CD4-positive, alpha-beta T cell treated with Interleukin-17A for 4 hours (primary cell): ENCODE measurements at places on chromosomes 1 and 21.

- DNase-seq = no peak
Measured at GRCh38 chr1:193868425-193868824, 682.0 kb upstream of the B3GALT2 start.

DNA sequence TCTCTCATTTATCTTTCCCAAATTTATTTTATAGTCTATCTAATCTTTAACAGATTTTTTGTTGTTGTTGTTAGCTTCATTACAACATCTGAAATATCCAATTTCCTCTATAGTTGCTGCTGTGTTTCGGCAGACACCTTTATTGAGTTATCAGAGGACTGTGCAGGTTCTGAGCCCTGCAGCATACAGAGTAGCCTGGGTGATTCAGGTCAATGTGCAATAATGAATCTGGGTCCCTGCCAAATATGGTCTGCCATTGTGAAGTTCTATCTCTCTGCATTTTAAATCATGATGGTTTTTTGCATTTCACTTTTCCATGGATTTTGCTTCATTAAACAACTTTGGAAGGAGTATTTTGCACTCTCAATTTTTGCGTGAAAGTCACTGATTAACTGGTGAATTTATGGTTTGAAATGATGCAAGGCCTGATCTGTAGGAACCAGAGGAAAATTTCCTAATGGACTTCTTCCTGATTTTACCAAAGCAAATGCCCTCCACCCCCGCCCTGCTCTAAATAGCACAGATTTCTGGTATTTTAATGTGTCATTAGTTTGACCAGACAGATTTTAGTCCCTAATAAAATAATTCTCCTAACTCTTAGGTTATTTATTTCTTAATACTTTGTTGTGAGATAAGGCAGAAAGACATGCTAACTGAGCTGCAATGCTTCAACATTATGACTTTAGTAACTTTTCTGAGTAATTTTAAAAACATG is 402.3 kb downstream of the PTBP2 start:
- no peak for DNase-seq

DNA sequence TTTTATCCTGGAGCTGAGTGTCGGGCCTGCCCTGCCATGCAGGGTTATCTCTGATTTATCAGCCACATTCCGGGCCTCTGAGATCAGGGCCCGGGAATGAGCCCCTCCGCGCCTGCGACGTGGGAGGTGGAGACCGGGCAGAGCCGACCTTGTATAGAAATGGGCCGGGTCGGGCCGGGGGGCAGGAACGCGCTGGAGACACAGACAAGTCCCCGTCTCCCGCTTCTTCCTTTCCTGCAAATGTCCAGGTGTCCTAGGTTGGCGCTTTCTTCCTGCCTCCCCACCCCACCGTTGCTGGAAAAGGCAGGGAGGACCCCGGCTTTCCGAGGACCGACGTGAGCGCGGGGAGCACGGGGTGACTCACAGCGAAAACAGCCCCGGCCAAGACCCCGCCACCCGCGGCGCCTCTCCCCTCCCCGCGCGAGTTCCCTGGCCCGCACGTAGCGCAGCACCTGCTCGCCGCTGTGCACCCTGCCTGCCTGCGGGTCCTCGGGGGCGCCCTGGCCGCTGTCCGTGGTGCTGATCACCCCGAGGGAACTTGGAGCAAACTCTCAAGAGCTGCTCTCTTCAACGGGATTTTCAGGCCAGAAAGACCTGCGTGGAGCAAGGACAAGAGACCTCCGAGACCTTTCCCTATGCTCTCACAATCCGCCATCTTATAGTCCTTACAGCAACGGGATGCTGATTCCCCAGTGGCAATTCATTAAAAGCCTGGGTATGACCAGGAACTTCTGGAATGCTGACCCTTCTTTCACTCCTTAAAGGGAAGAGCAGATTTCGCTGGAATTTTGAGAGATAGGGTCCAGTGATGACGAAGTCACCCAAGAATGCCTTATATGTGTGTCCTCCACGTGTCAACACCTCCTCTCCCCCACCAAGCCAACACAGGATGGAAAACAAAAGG is 475 bp upstream of the NPPB start:
- DNase-seq = peak; percentile 70

- DNase-seq = no peak
Measured at GRCh38 chr1:164702664-164703063, 143.7 kb downstream of the PBX1 start.

GRCh38 chr1:179058487-179059483 is 23.1 kb upstream of the TOR3A start:
- no peak for DNase-seq

DNA sequence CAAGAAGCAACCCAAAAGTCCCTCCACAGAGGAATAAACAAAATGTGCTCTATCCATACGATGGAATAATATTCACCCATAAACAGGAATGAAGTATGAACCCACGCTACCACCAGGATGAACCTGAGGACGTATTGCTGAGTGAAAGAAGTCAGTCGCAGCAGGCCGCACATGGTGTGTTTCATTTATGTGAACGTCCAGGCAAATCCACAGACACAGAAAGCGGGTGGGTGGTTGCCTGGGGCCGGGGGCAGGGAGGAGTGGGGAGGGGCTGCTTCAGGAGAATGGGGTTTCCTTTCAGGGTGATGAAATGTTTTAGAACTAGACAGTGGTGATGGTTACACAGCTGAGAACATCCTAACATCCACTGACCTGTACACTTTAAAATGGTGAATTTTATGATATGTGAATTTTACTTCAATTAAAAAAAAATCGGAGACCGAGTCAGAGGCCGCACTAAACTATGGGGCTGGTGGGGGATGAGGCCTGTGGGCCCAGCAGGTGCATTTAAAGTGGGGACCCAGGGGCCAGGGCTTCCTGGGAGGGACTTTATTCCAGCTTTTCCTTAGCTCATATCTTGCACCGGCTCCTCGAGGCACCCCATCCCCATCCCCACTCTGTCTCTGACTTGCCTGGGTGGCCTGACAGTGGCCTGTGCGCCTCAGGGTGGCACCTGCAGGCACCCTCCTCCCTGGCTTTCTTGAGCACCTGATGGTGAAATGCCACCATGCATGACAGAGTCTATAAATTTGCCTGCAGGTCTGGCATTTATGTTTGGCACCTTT is 392.6 kb upstream of the VAMP3 start:
- DNase-seq = no peak

- DNase-seq = no peak
Measured at GRCh38 chr1:230376296-230376695, 49.8 kb downstream of the PGBD5 start.

GRCh38 chr1:63322944-63323864 is 837 bp downstream of the FOXD3 start:
- peak; percentile 50 for DNase-seq

- DNase-seq = no peak
Measured at GRCh38 chr1:21927533-21928237, 9.4 kb downstream of the HSPG2 start.
